ENCODE measurements at places on chromosomes 7 and 10. TPM values are rescaled to one million over a fixed set of nuclear protein-coding genes. Genes with fewer than 3 reads are reported as not detected.

- DNase-seq, result no peak
Measured at GRCh38 chr7:158448430-158449100, 139.1 kb downstream of the PTPRN2 start.

TRPV6 gene
- total RNA-seq, result 0.11 TPM

AEBP1 gene
- total RNA-seq, result not detected

ZNF425 gene
- 1.7 TPM for total RNA-seq

TCERG1L gene
- 0.05 TPM for total RNA-seq
